Activated T-helper 17 cell treated with anti-CD3 and anti-CD28 coated beads, Interleukin-2, amount 50 U/mL, for 72 hours (primary cell): ENCODE measurements at places on chromosomes 7 and 10. TPM values are rescaled to one million over a fixed set of nuclear protein-coding genes. Genes with fewer than 3 reads are reported as not detected.
A peak's percentile ranks its signal among the peaks of the same experiment; 100 is the strongest.

The TRA2A gene
- 116 TPM for total RNA-seq

The AMPH gene
- total RNA-seq, result not detected

The CFAP69 gene
- 0.35 TPM for total RNA-seq

The WNT8B gene
- total RNA-seq, result 0.16 TPM

The HILPDA gene
- total RNA-seq, result 1,213 TPM

The UCMA gene
- total RNA-seq, result not detected

The SLC26A3 gene
- not detected for total RNA-seq

The CDC14C gene
- total RNA-seq, result not detected

The WDFY4 gene
- 0.90 TPM for total RNA-seq

The CLCN1 gene
- not detected for total RNA-seq

The HOXA4 gene
- 0.26 TPM for total RNA-seq

The CPA2 gene
- total RNA-seq, result 0.56 TPM

- ATAC-seq, result peak; percentile 14
Measured at GRCh38 chr10:97780841-97781617, 9.2 kb upstream of the SFRP5 start.

GRCh38 chr10:100748231-100749058 is 3.1 kb downstream of the PAX2 start:
- ATAC-seq, result no peak

- no peak for ATAC-seq
Measured at GRCh38 chr7:5354460-5355232, 69.0 kb downstream of the TNRC18 start.

- peak; percentile 28 for ATAC-seq
Measured at GRCh38 chr7:93245525-93246432, 13.6 kb downstream of the VPS50 start.

- no peak for ATAC-seq
Measured at GRCh38 chr7:85510287-85510686, 323.4 kb upstream of the SEMA3D start.

- ATAC-seq, result no peak
Measured at GRCh38 chr7:117791877-117792780, 81.1 kb downstream of the CTTNBP2 start.

DNA sequence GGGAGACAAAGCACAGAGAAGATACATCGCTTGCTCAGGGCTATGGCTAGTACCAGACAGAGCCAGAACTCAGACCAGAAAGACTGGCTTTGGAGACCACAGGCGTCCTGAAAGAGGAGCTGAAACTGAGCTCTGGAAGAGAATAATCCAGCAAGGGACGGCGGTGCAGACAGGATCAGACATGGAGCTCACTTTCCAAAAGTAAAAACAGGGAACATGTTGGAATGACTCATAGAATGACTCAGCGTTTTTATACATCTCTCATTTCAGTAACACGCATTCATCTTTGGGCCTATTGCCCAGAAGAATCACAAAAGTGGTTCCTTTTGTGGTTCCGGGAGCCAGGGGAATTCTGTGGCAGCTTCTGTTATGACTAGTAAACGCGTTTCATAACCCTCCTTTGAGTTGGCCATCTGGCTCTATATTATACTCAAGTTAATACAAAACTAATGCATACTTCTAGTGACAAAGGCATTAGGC is 37.2 kb downstream of the PLEKHS1 start:
- peak; percentile 14 for ATAC-seq

DNA sequence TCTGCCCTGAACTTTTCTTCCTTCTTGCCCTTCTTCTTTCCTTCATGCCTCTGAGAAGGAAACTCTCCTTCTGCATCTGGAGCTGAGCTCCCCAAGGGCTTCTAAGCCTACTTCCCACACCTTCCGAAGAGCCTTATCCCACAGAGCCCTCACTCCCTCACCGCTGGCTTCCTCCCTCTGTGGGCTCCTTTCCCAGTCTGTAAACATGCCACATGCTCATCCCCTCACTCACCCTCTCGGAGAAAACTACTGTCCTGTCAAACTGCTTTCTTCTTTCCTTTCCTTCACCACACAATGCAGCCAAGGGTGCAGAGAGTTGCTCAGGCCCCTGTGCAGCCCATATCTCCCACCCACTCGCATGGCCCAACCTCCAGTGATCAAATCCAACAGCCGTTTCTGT is 18.1 kb downstream of the ANKRD16 start:
- no peak for ATAC-seq

GRCh38 chr10:1600861-1601260 is 136.5 kb downstream of the ADARB2 start:
- ATAC-seq, result no peak

DNA sequence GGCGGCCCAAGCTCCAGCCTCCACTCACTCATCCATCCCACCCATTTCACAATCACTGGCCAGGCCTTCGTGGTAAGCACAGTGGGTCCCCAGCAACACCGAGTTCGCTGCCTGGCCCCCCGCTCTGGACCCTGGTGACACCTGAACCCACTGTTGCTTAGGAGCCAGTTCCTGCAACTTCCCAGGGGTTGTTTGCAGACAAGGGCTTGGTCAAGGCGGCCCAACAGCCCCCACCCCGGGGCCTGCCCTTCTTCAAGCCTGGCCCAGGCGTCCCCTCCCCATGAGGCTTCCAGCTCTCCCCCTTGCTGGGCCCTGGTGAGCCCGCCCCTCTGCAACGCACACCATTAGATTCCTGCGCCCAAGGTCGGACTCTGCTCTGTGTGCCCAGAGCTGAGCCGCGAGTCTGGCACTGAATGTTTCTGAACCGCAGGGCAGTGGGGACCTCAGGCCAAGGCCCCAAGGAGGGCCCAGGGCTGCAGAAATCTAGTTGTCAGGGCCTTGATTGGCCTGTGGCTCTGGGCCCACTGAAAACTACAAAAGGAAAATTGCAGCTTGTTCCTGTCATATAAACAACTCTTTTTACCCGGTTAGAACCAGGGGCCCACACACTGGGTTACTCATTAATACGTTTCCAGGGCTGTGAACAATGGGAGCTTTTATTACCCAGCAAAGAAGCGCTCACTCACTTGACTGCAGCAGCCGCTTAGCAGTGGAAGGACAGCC is 2.1 kb upstream of the COX19 start:
- ATAC-seq, result no peak

- no peak for ATAC-seq
Measured at GRCh38 chr10:71214641-71215559, 2.5 kb downstream of the UNC5B start.

DNA sequence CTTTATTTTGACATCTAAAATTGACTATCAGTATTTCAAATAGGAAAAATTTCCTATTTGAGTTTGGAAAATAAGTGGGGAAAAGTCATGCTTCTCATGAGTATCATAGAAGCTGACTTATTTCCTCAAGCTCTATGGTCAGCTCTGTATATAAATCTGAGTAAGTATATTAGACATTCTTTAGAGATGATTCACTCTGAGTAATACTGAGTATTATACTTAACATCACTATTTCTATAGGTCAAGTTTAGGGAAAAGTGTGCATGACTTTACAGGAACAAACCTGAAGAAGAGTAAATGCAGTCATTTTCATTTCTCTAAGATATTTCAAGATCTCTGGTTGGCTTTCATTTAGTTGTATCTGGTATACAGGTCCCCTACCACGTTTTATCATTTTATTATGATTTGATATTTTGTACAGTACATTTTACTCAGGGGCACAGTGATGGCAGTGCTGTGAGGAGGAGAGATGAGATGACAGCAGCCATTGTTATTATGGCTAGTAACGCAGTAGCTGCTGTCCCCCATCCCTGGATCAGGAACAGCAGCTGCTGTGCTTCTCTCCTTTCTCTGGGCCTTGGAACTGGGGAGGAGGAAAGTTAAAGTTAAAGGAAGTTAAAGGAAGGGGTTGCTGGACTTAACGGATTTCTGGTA is 15.2 kb downstream of the SND1 start:
- peak; percentile 90 for ATAC-seq

- no peak for ATAC-seq
Measured at GRCh38 chr7:141950806-141951205, 4.0 kb upstream of the CLEC5A start.

DNA sequence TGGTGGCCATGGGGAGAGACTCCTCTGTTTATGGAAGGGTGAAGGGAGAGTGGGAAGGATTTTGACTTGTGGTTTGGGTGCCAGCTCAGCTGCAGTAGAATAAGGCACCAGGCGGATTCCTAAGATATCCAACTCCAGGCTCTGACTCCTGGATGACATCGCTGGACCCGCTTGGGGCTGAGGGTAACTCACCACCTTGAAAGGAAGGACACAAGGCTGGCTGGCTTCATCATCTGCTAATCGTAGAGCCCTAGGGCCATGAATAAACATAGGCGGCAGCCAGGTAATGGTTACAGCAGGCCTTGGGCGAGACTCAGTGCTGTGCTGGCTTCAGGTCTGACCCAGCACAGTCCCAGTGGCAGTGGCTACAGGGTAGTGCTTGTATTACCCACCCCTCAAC is 16.7 kb upstream of the LIPK start:
- ATAC-seq, result no peak

GRCh38 chr10:123151737-123152135 is 2.5 kb upstream of the BUB3 start:
- no peak for ATAC-seq

- peak; percentile 54 for ATAC-seq
Measured at GRCh38 chr7:49980465-49980864, 112.6 kb downstream of the ZPBP start.

- peak; percentile 95 for ATAC-seq
Measured at GRCh38 chr7:6272481-6273323, at the start of gene CYTH3. TSS of gene CYTH3 (minus strand) at chr7:6272624. CDS start at chr7:6272507, 117 bp downstream.

DNA sequence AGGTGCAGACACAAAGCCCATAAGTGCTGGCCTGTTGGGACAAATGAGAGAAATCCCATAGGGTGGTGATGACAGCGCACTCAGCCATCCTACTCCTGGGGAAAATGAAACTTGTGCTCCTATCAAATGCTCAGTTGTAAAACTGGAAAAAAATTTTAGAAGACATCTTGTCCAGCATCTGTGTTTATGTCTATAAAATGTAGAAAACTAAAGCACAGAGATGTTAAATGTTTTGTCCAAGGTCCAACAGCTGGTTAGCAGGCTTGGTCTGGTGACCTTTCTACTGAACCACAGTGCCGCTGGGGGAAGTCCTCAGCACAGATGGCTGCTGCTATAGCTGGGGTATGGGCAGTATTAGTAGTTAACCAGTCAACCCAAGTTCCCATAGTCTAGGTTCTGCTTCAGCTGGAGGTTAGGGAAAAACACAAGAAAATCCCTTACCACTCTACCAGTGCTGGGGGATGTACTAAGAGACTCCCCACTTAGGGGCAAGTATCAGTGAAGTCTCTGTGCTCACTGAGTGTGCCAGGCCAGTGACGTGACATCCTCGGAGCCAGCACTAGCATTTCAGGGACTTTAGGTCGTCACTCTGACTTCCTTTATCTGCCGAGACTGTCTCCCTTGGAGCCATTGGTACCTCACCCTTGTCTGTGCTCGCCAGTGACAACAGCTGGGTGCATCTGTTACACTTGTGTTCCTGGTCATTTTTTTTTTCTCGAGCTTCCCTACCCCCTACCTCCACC is 1.9 kb downstream of the TSPAN33 start:
- no peak for ATAC-seq

- no peak for ATAC-seq
Measured at GRCh38 chr7:37315772-37316715, 132.6 kb downstream of the ELMO1 start.

- ATAC-seq, result no peak
Measured at GRCh38 chr7:141178486-141179135, 104.7 kb downstream of the TMEM178B start.

DNA sequence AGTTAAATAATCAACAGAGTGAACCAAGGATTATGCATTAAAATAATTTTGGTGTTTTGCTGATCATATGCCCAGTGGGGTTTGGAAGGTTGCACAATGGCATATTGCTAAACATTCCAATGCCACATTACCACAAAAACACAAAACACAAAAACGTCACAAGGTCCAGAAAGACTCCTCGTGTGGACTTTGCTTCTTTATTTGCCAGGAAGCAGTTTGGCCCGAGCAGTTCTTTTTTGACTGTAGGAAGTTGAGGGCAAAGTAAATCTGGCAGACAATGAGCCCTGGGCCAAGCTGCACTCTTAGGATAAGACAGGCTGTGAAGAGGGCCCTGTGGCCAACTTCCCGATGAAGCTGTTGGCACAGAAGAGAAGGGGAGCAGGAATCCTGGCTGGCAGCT is 39.2 kb upstream of the SLC35B4 start:
- ATAC-seq, result no peak

GRCh38 chr10:108132303-108132702 is 967.8 kb upstream of the SORCS1 start:
- ATAC-seq, result no peak

- no peak for ATAC-seq
Measured at GRCh38 chr10:102425444-102425843, 4.8 kb downstream of the FBXL15 start.

GRCh38 chr10:32038777-32039176 is 17.4 kb downstream of the KIF5B start:
- ATAC-seq, result no peak

DNA sequence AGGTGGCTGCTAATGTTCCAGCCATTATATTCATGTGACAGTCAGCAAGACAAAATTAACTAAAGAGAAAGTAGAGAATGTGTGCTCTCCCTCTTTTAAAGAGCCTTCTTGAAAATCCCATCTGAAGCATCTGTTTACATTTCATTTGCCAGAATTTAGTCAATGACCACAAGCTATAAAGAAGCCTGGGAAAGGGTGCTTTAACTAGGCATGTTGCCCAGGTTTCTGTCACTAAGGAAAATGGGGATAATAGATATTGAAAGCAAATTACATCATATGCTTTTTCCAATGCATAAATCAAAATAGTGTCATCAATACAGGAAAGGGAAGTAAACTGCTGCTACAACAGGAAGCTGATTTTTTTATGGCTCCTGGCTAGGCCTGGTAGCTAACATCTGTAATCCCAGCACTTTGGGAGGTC is 67.7 kb downstream of the ELAPOR2 start:
- ATAC-seq, result no peak

DNA sequence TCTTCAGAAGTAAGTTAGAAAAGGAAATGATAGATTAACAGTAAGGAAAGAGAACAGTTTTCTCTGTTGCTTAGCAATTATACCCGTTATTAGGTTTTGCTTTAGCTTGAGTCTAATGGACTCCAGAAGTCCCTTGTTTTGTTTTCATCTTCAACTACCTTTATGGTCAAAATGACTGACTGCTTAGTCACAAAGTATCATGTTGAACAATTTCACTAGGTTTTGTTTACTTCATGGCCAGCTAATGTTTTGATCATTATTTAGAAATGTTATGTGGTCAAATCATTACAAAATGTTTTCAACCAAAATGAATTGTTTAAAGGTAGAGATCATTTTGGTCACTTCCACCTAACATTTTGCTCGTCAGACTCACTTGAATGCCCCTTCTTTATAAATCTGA is 1.9 kb downstream of the UBN2 start:
- ATAC-seq, result no peak

GRCh38 chr7:102271158-102271798 is 15.4 kb upstream of the SH2B2 start:
- ATAC-seq, result no peak
